Dorsolateral prefrontal cortex (tissue), 122 donors: ENCODE measurements at places on chromosomes 12 and 14. TPM values are rescaled to one million over a fixed set of nuclear protein-coding genes. Genes with fewer than 3 reads are reported as not detected.

DNA sequence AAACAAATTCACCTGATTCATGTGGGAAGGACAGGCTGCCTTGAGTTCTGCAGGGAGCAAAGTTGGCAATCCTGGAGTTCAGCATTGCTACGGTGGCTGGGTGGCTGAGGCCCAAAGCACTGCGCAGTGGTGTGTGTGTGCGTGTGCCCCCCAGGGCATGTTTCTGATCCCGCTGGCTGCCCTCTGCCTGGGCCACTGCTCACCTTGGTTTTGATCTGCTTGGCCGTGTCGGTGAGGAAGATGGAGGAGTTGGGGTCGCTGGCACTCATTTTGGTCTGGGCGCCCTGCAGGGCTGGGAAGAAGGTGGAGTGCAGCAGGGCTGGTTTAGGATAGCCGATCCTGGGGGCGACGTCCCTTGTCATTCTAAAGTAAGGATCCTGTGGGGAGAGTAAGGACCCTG, 19.1 kb downstream of the SLC25A47 start:
- DNase-seq = no peak

DNA sequence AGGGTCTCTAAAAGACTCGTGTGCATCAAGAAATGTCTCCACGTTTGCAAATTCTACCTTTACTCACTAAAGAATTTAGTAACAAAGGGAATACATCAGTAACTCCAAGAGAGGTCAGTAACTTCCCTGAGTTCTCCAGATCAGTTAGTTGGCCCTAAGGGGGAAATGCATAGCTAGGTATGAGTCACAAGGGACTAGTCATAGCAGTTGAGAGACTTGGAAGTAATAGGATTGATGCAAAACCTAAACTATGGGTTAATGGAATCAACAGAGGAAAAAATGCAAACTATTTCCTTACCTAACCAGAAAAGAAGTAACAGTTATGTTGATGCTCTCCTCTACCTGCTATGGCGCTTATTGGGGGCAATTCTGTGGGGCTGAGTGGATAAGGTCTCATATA, 148.8 kb upstream of the GARIN6 start:
- DNase-seq = no peak

GRCh38 chr12:63994704-63995103, 150.2 kb downstream of the SRGAP1 start:
- DNase-seq = no peak

GRCh38 chr12:123468786-123469185, 10.8 kb downstream of the SNRNP35 start:
- DNase-seq = no peak

GRCh38 chr12:124396544-124397398, 101.9 kb downstream of the RFLNA start:
- no peak for DNase-seq

DNA sequence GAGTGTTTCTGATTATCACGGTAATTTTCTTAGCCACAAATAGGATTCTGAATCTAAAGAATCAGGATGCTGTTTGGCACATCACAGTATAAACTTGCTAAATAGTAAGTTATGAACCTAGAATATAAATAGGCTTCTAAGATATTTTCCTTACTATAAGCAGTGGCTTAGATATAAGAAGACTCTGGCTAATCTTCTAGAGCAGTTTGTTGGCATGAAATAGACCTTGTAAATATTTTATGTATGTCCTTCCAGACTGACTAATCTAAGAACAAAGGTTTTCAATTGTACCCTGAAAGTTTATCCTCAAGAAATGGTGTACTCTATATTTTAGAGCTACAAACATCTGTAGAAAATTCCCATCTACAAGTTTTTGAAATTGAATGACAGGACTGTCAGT, 48.3 kb downstream of the LMNTD1 start:
- DNase-seq = no peak

- DNase-seq = no peak
Measured at GRCh38 chr14:56195223-56195622, 77.0 kb downstream of the PELI2 start.

DNA sequence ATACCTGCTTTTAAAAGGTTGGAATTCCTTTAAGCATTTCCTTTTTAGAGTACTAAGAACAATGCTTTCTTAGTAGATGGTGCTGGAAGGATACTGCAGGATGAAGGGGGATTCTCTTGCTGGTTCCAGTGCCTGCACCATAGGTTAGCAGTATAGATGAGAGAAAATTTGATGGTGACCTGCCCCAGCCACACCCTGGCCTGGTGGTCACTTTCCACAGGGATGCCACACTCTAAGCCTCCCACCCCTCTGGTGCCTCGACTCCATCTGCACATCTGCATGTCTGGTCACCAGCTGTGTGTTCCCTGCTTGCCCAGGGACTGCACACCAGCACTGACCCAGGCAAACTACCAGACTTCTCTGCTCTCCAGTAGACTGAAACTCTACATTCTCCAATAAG, 19.1 kb downstream of the SLC2A3 start:
- DNase-seq = no peak

DNA sequence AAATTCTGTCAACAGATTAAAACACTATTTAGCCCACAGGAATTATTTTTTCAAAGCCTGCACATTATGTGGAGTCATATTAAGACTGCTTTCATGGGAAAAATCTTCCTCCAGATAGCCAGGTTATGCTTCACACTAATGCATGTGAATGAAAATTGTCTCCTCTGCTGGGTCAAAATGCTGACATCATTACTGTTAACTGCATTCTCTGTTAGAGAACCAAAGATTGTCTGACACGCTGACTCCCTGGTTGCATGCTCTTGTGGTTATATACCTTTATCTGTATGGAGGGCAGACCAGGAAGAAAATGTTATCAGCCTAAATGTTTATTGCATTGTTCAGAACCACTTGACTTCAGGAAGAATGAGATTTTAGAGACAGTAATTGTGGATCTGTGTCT, 432.2 kb upstream of the MDGA2 start:
- DNase-seq = no peak

DNA sequence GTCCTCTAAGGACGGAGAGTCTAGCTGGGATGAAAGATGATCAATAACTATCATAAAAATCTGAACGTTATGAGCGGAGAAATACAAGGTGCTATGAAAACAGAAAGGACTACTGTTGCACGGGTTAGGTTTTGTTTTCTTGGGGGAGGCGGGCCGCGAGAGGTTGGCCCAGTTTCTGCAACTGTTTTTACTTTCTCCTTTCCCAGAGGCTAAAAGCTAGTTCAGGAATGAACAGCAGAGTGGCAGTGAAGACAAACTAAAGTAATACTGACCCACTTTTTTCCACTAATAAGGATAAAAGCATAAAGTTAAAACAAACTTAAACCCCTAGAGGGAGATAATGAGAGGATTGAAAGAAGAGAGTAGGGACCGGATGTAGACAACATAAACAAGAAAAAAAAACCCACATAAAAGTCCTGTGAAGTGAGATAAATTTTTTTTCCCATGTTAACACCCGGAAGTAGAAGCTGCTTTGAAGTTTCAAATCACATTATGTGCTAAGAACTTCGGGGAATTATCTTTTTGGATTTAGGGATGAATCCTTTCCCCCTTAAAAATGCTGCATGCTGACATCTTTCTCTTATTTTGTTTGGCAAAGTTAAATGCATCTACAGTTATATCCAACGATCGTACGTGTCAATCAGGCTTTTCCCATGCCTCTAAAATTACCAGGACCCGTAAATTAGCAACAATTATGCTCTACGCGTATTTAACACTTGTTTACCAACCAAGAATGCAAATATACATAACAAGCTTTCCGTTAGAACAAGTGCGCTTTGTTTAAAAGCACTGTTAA, 1.0 kb upstream of the CDK17 start:
- DNase-seq = no peak

DNA sequence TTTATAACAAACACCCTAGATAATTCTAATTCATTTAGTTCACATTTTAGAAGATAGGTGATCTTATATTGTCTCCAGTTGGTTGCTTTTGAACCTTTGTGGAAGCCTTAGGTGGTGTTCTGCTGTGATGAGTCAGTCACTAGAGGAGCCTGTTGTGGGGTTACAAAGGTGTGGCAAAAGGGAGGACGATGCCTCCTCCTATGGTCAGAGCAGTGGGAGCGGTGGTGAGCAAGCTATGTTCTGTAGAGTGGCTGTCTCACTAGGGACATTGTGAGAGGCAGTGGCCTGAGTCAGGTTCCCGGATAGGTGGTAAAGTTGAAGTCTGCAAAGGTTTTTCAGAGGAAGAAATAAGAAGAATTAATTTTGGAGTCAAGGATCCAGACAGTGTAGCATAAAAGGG, 71.6 kb upstream of the USP44 start:
- no peak for DNase-seq

GRCh38 chr12:2264651-2265232, 212.0 kb downstream of the CACNA1C start:
- no peak for DNase-seq

GRCh38 chr14:105063056-105063455, 2.2 kb downstream of the GPR132 start:
- DNase-seq = no peak

The NPAS3 gene
- 70.7 TPM for total RNA-seq

The SYNDIG1L gene
- 5.1 TPM for total RNA-seq

The SERPINA10 gene
- total RNA-seq = not detected

The PLEKHD1 gene
- 3.3 TPM for total RNA-seq

The RFX4 gene
- 25.3 TPM for total RNA-seq

The ERH gene
- total RNA-seq = 141 TPM

The LRRK2 gene
- 32.0 TPM for total RNA-seq

The KERA gene
- total RNA-seq = not detected

The ANO2 gene
- total RNA-seq = 12.8 TPM

The LRTM2 gene
- 33.5 TPM for total RNA-seq
